ENCODE measurements at places on chromosomes 16 and 17. TPM values are rescaled to one million over a fixed set of nuclear protein-coding genes. Genes with fewer than 3 reads are reported as not detected.

Gene TP53TG3B
- not detected for total RNA-seq

Gene PIPOX
- 1.8 TPM for total RNA-seq

Gene CCDC182
- not detected for total RNA-seq

Gene GJC1
- 15.7 TPM for total RNA-seq

Gene OTOP3
- total RNA-seq, result not detected

Gene KRT33B
- total RNA-seq, result not detected

Gene ATP6V0A1
- total RNA-seq, result 38.1 TPM

Gene KRT40
- total RNA-seq, result not detected

Gene KRT16
- total RNA-seq, result not detected

Gene CD300H
- not detected for total RNA-seq

Gene ASPA
- total RNA-seq, result not detected

Gene CRYM
- total RNA-seq, result not detected

Gene SNAI3
- total RNA-seq, result 0.13 TPM

Gene CSH2
- not detected for total RNA-seq

Gene C17orf113
- total RNA-seq, result 0.07 TPM

Gene CDH5
- 787 TPM for total RNA-seq

Gene ALOX12
- total RNA-seq, result not detected

Gene ARHGDIG
- total RNA-seq, result 1.7 TPM

Gene NTN3
- not detected for total RNA-seq

Gene NPW
- total RNA-seq, result 0.13 TPM

Gene SMYD4
- 10.8 TPM for total RNA-seq

Gene KRTAP4-6
- total RNA-seq, result not detected

Gene PMFBP1
- 0.14 TPM for total RNA-seq

Gene EPN3
- 0.13 TPM for total RNA-seq

Gene IRF8
- 0.13 TPM for total RNA-seq

All from thoracic aorta endothelial cell (primary cell).